ENCODE measurements at places on chromosomes 6 and 20. TPM values are rescaled to one million over a fixed set of nuclear protein-coding genes. Genes with fewer than 3 reads are reported as not detected.

Gene RNGTT
- total RNA-seq: 12.8 TPM

DNA sequence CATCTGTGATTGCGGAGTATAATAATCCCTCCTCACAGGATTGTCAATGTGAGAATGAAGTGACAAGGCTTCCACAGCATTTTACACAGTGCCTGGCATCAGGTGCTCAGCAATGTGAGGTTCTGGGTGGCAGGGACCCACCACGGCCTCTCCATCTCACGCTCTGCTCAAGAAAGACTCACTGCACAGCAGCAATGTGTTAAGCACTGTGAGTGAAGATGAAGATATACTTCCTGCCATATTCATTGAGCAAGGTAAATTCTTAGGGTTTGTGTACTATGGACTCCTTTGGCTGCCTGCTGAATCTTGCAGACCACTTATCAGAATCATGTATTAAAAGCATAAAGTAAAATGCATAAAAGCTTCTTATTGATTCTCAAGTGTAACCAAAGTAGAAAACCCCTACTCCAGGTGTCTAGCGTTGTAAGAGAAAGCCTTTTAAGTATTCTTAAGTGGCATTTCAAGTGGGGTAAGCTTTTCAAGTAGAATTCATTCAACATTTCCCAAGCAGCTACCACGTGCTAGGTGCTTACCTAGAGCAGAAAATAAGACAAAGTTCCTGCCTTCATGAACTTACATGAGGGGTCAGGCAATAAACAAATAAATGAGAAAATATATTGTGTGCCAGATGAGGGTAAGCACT, 17.0 kb upstream of the MEP1A start:
- DNase-seq: no peak

Gene GPX5
- total RNA-seq: not detected

GRCh38 chr6:146149770-146150169, 120.9 kb downstream of the GRM1 start:
- no peak for DNase-seq

DNA sequence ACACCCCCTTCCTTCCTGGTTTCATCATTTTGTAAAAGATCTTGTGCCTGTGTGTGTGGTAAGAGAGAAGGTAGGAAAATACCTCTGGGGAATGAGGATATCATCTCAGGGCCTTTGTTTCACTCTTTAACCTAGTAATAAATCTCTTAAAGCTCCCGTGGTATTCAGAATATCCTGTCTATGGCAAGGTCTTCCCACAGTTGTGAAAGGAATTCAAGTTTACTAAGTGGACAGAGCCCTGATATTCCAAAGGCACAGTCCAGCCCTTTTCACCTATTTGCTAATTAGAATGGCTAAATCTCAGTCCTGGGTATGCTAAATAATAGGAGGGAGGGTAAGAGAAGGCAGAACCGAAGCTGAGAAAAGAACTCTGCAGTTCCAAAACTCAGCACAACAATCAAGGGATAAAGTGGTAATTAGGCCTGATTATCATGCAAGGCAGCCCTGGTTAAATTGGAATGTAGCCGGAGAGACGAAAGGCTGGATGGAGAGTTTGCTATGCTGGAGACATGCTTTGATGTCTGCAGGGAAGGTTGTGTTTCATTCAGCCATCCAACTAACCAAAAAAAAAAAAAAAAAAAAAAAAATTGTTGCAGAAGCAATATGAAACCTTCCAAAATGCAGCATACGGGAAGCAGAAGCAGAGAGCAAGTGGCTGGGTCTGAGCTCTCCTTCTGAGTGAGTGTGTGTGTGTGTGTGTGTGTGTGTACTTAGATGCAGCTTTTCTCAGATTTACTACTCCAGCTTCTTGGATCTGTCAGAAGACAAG, 28.5 kb upstream of the PIM1 start:
- DNase-seq: no peak

Gene POM121L2
- total RNA-seq: not detected

Gene FERMT1
- total RNA-seq: 0.39 TPM

DNA sequence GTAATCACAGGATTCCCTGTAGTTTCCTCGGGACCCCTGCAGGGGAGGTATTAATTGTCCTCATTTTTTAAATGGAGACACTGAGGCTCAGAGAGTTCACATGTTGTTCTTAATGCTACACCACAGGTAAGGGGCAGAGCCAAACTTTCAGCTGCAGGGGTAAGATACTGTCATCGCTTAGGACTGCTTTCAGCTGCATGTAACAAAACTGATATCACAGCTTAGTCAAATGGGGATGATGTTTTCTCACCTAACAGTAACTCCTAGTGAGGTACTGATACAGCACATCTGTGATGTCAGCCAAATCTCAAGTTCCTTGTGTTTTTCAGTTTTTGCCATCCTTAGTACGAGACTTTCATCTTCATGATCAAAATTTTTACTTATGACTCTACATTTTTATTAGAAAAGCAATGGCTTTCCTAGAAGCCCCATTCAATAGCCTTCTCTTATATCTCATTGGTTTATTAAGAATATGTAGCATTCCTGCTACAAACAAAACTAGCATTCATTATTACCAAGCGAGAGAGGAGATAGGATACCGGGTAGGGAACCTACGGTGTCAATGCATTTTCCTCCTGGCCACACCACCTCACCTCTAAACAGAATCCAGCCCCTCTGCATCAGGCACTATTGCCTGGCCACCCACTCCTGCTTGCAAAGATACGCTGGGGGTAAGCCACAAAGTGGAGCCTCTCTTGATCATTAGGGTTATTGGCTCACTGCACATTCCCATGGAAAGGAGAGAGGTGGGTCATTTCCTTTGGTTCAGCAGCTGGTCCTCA, 557.5 kb downstream of the CD83 start:
- no peak for DNase-seq

GRCh38 chr6:98769546-98769945, 64.8 kb upstream of the POU3F2 start:
- DNase-seq: no peak

- DNase-seq: no peak
These were observed 194.1 kb downstream of the SYNDIG1 start for GRCh38 chr20:24663496-24663895.

Gene HAO1
- not detected for total RNA-seq

DNA sequence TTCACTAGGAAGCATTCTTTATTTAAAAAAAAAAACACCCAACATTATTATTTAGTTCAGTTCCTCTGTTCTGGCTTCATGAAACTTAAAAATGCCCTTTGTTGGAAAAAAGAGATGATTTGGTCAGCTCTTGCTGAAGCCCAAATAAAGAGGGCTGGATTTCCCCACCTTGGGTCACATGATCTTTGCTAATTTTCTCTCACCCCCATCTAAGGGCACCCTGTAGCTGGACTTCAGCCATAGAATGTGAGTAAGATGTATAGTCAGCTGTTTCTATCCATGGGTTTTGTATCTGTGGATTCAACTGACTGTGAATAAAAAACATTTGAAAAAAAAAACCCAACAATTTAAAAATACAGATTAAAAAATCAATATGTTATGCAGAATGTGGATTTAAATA, 213.9 kb upstream of the SULF2 start:
- no peak for DNase-seq

Gene TMC2
- total RNA-seq: 0.15 TPM

Measured in aorta (tissue), 5 donors.